ENCODE measurements at places on chromosomes 12 and 14.

DNA sequence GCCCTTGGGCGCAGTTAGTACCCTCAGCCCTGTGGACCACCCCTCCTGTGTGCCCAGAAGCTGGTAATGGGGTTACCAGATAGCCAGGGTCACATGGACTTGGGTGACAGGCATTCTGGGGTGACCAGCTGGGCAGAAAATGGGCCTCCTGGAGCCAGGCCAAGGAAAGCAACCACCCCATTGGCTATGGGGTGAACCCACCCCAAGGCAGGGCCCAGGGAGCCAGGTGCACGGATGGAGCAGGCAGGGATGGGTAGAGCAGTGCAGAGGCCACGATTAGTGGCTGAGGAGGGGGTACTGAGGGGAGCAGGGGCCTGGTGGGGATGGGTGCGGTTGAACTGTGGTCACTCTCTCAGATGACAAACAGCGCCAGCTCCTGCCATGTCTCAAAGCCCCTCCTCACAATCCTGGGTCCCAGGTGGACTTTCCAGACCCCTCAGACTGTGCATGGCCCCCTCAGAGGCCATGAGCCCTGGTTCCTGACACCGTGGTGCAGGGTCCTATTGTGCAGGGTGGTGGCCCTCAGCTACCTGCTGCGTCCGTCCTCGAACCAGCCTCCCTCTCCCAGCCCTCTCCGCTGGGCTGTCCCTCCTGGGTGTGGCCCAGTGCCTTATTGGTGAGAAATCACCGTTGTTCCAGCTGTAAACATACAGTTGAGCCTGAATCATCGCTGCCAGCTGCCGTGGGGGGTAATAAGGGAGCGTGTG, 23.4 kb upstream of the BEGAIN start:
- DNase-seq = no peak

DNA sequence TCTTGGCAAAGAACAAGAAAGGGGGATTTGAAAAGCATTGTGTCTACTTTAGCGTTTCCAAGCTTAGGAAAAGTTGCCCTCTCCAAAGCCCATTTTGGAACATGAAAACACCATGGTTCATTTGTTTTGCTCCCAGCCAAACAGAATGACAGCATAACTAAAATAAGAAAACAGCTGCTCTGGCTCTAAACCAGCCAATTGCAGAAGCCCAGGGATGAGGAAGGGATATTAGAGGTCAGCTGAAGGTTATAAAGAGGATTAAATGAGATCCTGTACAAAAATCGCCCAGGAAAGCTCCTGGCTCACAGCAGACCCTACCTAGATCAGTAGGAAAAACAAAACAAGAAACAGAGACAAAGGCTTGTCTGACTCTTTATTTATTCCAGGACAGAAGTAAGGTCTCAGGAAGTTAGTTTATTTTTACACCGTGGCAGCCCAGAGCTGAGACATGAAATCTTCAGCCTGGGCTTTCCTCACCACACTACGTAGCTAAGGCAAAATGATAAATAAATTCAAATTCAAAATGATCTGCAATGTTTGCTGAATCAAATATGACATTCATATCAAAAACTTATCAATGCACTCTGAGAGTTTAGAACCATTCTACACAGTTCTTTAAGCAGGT, 25.9 kb downstream of the SPX start:
- no peak for DNase-seq

DNA sequence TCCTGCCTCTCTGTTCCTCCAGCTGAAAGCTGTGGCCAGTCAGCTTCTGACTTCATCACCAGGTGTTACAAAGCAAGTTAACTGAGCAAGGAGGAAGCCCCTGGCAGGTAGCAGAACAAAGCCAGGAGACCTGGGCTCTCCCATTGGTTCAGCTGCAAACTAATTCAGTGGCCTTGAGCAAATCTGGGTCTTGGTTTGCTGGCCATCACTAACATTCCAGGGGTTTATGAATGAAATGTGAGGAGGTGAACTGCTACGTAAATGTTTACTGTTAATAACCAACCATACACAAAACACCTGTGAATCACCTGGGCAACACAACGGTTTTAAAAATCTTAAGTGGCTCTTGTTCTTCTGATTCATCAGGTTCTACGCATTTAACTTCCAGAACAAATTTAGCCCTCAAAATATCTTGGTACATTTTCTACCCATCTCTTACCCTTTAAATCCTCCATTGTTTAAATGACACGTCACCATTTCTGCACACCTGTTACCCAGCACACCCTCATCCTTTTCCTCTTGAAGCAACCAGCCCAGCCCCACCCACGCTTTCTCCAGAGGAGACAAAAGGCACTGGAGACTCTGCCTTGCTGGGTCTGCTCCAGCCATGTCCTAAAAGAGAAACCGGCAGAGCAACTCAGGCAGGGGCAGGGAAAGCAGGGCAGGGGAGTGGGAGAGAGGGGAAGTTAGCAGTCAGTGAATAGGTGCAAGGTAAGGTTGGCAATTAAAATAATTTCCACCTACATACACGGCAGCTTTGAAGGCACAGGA, 49.3 kb upstream of the TSPAN11 start:
- DNase-seq = no peak

GRCh38 chr12:40168868-40169267, 55.9 kb upstream of the LRRK2 start:
- DNase-seq = no peak

DNA sequence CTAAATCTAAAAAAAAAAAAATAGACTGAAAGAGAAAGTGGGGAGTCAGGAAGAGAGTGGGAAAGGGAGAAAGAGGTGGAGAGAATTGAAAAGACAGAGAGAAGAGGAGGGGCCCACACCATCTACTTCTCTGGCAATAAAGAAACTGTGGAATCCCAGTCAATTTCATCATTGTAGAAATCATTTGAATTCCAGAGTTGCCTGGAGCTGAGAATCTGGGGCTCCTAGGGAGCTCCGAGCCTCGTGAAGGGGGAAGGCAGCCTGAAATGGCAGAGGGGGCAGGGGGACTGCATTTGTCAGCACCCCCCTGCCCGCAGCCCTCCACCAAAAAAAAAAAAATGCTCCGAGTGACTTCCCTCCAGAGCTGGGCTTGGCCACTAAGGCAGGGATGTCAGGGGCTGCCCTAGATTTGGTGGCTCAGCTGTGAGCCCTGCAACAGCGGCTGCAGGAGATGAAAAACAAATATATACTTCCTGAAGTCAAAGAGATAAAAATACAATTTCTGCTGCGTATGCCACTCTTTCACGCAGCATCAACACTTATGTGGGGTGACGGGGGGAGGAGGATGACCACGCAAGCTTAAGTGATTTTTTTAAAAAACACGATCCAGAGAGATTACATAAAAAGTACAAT, 80.5 kb downstream of the BCL11B start:
- DNase-seq = no peak

DNA sequence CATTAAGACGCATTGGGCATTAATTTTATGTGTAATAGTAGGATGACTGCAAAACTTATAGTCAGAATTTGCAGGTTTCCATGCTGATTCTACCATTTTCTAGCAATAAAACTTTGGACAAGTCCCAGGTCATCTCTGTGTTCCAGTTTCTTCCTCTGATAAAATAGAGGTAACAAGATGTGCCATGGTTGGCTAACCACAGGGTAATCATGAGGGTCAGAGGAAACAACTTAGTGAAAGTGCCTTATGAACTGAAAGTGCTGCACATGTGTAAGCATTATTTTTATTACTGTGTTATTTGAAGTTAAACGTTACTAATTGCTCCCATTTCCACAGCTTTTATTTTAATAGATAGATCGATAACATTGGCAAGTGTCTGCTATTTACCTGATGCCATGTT, 21.1 kb downstream of the SMCO2 start:
- DNase-seq = no peak

GRCh38 chr12:125061229-125061628, 4.0 kb upstream of the AACS start:
- DNase-seq = no peak

DNA sequence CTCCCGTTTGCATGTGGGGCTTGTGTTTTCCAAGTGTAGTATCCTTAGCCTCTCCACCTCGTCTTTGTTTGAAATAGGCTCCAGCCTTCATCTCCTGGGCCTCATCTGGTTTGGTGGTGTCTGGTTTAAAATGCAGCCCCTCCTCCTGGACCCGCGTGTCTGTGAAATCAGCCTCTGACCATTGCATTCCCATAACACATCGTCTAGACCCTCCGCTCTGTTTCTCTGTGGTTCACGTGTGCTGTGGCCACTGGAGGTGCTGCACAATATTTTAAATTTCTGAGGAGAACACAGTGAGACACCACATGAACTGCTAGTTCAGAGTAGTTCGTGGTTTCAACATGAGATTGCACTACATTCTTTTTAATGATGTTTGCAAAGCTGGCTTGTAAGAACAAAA, 35.6 kb downstream of the UBE3B start:
- no peak for DNase-seq

DNA sequence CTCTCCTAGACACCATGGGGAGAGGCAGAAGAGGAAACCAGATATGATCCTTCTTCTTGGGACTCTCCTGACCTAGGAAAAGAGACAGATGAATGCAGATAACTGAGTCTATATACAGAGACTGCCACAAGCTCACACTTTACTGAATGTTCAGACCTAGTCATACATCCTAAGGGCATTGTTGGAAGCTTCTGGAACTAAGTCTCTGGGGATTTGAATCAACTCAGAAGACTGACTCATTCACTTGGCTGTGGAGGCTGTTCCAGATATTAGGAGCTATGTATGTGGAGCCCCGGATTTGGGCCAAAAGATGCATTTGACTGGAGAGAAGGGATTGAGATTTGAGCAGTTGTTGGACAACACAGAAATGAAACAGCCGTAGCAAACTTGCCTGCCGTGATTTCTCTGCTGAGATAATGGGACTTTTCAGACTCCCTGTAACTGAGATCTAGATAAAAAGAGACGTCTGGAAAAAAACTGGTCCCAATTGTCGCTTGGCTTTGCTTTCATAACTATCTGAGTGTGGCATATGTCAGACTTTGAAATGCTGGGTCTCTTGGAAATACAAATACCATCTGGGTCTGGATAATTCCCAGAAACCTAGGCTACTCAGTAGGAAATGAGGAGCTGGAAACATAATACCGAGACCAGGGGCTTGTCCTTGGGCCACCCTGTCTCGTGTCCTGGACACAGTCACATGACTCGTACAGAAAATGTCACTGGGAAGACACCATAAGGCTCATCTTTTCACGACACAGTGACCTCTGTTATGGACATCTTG, 396.8 kb downstream of the NUAK1 start:
- no peak for DNase-seq

DNA sequence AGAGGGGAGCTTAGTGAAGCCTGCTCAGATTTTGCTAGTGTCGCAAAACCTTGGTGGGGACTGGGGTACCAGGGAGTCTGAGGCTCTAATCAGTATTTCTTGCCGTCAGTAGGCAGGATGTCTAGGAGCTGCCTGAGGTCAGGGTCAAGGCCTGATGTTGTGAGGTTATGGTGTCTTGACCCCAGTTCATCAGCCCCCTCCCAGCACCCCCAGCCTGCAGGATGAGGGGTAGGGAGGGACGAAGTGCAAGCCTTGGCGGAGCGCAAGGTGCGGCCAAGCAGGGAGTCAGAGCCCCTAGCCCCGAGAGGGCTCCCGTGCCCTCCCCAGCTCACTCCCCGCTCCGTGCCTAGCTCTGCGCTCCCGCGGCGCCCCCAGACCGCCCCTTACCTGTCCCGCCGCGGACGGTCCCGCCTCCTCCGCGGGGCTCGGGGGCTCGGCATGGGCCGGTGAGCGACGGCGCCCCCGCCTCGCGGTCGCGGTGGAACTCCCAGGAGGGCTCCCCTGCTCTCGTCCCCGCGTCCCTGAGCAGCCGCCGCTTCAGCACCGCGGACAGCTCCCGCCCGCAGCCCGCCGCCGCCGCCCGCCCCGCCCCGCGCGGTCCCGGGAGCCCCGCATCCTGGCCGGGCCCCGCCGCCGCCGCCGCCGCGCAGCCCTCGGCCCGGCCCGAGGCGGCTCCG, 347 bp downstream of the SYNDIG1L start:
- no peak for DNase-seq

DNA sequence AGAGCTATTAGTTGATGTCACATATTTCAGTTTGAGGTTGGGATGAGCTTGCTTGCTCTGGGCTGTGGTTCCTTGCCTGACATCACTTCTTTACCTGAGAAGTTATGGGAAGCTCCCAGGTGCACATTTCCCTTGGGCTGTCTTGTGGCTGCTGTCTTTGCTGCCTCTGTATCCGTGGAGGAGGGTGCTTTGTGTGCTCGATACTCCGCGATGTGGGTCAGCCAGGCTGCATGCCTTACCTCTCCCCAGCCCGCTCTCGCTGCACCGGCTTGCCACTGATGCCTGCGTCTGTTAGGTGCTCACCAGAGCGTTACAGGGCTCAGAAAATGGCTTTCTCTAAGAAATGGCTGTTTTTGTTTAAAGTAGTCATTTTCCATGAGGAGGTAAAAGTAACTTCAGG, 19.6 kb downstream of the PELI2 start:
- no peak for DNase-seq

DNA sequence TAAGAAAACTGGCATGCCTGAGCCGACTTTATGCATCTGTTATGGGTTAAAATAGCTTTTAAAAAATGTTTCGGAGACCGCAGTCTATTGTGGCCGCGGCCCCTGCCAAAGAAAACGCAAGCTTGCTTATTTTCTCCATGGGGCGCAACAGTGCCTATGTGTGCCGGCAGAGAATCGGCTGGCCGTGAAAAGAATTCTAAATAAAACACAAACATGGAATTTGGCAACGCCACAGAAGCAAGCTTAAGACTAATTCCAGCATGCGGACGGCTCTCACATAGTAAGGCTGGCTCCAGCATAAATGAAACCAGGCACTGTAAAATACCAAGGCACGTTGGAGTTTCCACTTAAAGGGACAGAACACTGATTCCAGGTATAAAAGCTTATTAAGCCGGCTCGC, 56.7 kb downstream of the BCL11B start:
- no peak for DNase-seq

DNA sequence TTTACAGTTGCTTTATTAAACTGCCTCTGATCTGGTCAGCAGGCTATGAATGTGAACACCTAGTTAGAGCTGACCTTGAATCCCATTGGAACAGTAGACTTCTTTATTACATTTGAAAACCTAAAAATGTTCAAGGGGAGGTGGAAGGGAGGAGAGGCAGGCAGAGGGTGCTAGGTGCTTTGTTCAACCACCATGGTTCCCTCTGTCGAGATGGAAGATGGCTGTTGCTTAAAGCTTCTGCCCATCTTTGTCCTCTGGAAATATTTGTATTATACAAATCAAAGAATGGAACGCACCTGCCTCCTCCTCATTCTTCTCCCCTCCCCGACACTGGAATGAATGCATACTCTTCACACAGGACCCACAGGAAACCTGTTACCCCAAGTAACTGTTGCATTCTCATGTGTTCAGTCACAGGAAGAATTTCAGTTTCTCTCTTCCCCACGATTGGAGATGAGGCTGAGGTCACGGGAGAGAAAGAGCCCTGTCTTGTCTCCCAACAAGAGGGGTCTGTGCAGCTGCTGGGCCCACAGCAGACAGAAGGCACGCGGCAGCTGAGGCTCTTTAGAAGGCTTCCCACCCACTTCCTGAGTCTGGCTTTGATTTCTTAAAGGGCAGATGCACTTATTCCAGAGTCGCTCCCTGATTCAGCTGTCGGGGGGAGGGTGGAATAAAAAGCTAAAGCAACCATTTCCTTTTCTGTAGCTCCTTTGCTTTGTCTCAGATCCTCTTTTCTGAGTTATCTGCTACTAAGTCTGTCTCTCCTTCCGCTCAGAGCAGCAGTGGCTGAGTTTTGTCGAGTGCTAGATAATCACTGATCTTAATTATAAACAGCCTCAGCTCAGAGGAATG, 217.9 kb upstream of the BTG1 start:
- no peak for DNase-seq
